Mesendoderm (in vitro differentiated cells): ENCODE measurements at places on chromosomes 4 and X.

GRCh38 chrX:107676559-107677378 lies 48.5 kb downstream of the PRPS1 start:
- peak; percentile 59 for DNase-seq

DNA sequence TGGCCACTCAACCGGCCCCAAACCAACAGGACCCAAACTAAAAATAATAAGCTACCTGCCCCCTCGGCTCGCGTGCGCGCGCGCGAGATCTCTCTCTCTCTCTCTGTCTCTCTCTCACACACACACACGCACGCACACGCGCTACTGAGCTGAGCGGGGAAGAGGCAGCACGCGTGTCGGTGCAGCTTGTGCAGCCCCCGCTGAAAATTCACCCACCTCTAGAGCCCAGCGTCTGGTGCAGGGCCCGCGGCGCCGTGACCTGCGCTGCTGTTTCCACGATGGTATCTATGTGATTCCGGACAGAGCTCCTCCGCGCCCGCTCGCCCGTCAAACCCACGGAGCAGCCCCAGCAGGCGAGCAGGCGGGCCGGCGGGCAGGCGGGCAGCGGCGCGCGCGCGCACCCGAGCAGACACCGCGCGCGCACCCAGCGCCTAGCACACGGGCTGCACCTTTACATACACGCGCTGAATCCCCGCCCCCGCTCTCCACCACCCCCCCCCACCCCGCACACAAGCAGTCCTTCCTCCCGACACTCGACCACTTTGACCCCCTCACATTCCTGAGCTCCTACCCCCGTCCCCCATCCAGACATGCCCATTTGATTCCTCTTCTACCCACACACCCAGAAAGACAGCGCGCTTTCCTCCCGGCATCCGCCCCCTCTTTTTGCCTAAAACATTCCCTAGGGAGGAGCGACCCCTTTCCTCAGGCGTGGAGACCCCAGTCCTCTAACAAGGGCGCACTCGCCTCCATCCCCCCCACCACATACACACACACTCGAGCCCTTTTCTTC lies 1.0 kb downstream of the SLITRK4 start:
- DNase-seq, result no peak

- no peak for DNase-seq
These were observed 57.0 kb upstream of the MXD4 start for GRCh38 chr4:2318885-2319284.

GRCh38 chr4:83490876-83491450 lies 6.1 kb upstream of the ABRAXAS1 start:
- peak; percentile 36 for DNase-seq

DNA sequence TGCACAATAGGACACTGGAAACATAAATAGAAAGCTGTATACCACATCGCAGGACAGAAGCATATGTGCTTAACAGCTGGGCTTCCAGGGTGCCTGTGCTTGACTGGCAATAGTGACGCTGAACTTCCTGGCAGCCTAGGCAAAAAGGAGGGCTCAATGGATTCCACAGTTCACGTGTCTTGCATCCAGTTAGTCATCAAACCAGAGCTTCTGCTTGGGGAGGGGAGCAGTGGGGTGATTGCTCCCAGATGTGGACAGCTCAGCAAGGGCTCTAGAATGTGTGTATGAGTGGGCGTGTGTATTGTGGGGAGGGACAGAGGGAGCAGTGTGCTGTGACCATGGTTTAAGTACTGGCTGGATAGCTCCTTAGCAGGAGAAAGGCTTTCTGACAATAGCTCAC lies 2.3 kb downstream of the PRRG3 start:
- DNase-seq, result no peak
